ENCODE measurements at places on chromosomes 11 and 22. TPM values are rescaled to one million over a fixed set of nuclear protein-coding genes. Genes with fewer than 3 reads are reported as not detected.

The TRIM51 gene
- total RNA-seq, result not detected

The SMIM35 gene
- total RNA-seq, result not detected

The UPK3A gene
- total RNA-seq, result not detected

DNA sequence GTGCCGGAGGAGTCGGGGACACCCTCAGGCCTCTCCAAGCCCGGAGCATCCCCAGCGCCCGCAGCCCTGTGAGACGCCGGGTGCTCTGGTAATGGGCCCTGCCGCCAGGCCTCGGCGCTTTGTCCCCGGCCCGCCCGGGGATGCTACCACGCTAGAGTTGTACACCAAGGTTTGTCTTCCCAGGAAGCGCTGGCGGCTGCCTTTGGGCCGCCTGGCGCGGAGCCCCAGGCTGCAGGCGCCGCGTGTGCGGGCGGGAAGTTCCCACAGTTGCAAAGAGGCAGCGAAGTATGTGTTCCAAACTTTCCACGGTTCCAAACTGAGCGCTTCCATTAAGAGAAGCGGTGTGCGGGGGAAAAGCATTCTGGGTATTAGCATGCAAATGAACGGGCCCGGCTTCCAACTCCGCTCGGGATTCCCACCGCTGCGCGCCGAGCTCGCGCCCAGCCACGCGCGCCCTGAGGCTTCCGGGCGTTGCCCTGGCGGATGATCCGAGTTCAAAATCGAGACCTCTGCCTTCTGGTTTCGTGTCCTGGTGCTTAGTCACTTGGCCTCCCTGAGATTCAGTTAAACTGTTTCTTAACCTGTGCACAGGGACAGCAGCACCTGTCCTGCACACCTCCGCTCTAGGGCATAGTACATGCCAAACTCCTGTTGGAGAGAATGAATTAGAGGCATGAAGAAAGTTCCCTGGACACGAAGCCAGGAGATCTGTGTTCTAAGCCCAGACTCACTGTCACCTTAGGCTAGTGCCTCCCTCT, 1.3 kb upstream of the PATZ1 start:
- H3K4me1 ChIP-seq, result peaks cover 36% of the 10 kb centered on the region
- peak overlapping the region; percentile 92 for H3K27ac ChIP-seq
- H3K4me3 ChIP-seq, result peak overlapping the region; percentile 67
- no peaks in the 10 kb centered on the region for H3K27me3 ChIP-seq
- DNase-seq, result peak; percentile 68

GRCh38 chr22:23023294-23023693, 47.0 kb upstream of the GNAZ start:
- no peak for DNase-seq
- no peaks in the 10 kb centered on the region for H3K4me1 ChIP-seq
- no peak overlapping the region for H3K27ac ChIP-seq
- no peaks in the 10 kb centered on the region for H3K36me3 ChIP-seq
- no peaks in the 10 kb centered on the region for H3K27me3 ChIP-seq

DNA sequence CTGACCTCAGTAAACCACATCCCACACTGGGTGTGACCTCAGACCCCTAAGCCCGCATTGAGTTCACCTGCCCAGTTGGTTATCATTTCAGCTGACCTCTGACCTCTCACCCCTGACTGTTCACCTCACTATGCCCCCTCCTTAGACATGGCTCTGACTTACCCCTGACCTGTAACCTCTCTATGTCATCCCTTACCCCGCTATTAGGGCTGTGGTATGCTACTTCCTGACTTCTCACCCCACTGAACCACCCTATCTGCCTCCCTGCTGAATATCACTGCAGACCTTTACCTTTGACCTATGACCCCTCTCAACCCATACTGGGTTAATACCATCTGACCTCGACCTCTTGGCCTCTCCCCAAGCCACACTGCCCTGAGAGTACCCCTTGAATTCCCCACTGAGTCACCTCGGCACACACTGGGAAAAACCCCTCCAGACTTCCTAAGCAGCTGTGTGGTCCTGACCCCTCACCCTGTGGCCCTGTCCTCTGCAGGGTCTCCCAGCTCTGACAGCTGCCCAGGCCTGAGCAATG, 8.3 kb downstream of the PLCB3 start:
- no peak overlapping the region for H3K27ac ChIP-seq
- H3K36me3 ChIP-seq, result peaks cover 100% of the 10 kb centered on the region
- no peaks in the 10 kb centered on the region for H3K4me1 ChIP-seq
- no peak overlapping the region for H3K4me3 ChIP-seq
- no peak for DNase-seq
- no peaks in the 10 kb centered on the region for H3K27me3 ChIP-seq

- DNase-seq, result no peak
Measured at GRCh38 chr11:27171376-27171958, 130.9 kb downstream of the BBOX1 start.

DNA sequence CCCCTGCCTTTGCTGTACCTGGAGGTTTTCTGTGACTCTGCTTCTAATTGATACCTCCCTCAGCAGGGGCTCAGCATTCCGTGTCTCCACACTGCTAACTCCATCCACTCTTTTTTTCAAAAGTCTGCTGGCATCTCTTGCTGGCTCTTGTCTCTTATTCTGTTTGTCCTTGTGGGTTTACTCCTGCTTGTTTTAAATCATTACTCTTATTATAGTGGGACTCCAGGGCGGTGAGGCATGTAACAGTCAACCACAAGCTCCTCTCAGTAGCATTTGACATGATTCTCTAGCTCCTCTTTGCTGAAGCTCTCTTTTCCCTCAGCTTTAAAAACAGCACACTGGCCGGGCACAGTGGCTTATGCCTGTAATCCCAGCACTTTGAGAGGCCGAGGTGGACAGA, 260.2 kb upstream of the NARS2 start:
- no peak overlapping the region for H3K27ac ChIP-seq
- H3K4me3 ChIP-seq, result no peak overlapping the region
- no peak for DNase-seq
- no peaks in the 10 kb centered on the region for H3K27me3 ChIP-seq
- no peaks in the 10 kb centered on the region for H3K4me1 ChIP-seq

DNA sequence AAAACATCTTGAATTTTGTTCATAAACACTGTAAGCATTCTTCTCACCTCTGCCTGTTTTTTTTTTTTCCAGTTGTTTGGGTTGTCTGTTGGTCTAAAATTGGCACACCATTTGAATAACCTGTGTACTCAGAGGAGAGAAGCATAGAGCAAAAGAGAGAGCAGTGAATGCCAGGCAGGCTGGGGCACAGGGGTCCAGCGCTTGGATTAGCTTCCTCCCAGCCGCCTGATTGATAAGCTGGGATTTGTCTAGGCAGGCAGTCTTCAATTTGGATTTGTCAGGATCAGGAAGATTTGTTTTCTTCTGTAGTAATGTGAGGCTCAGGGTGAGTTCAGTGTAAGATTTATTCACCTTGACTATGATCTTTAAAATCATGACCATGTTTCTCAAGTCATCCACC, 59.0 kb downstream of the ARL14EP start:
- H3K4me1 ChIP-seq, result no peaks in the 10 kb centered on the region
- H3K36me3 ChIP-seq, result no peaks in the 10 kb centered on the region
- no peak overlapping the region for H3K4me3 ChIP-seq
- no peaks in the 10 kb centered on the region for H3K27me3 ChIP-seq

- no peak overlapping the region for H3K4me3 ChIP-seq
- no peak overlapping the region for H3K27ac ChIP-seq
- H3K4me1 ChIP-seq, result no peaks in the 10 kb centered on the region
- no peaks in the 10 kb centered on the region for H3K36me3 ChIP-seq
- DNase-seq, result no peak
Measured at GRCh38 chr11:89416961-89417360, 74.2 kb downstream of the NOX4 start.

- no peak overlapping the region for H3K27ac ChIP-seq
- peaks cover 15% of the 10 kb centered on the region for H3K4me1 ChIP-seq
- no peak overlapping the region for H3K4me3 ChIP-seq
- no peaks in the 10 kb centered on the region for H3K36me3 ChIP-seq
- no peak for DNase-seq
Measured at GRCh38 chr11:76248210-76248609, 41.9 kb upstream of the WNT11 start.

DNA sequence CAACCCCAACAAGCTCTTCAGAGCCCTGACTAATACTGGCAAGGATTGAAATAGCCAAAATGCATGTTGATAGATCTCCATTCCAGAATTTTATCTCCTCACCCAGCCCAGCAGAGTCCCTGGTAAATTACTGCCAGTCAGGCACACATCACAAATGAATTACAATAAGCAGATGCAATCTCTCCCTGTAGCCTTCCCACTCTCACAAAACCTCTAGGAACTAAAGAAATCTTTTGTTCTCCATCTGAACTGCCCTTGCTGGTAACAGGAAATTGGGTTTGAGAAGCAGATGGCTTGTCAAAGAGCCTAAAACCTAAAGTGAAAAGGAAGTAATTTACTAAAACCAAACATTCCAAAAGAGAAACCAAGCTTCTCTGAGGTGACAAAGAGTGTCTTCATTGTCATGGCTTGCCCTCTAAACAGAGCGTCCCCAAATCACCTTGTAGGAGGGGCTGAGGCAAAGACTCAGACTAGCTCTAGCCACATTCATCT, 59.5 kb downstream of the FAM168A start:
- no peak overlapping the region for H3K27ac ChIP-seq
- no peak for DNase-seq
- no peaks in the 10 kb centered on the region for H3K27me3 ChIP-seq
- H3K4me3 ChIP-seq, result no peak overlapping the region

- H3K27ac ChIP-seq, result no peak overlapping the region
- DNase-seq, result no peak
- H3K27me3 ChIP-seq, result peaks cover 5% of the 10 kb centered on the region
Measured at GRCh38 chr11:31366795-31367194, 2.7 kb downstream of the DCDC1 start.

GRCh38 chr11:75768909-75769771, 562 bp downstream of the DGAT2 start:
- no peak overlapping the region for H3K27ac ChIP-seq
- H3K4me1 ChIP-seq, result peaks cover 59% of the 10 kb centered on the region
- H3K4me3 ChIP-seq, result peak overlapping the region; percentile 45
- H3K27me3 ChIP-seq, result no peaks in the 10 kb centered on the region
- no peaks in the 10 kb centered on the region for H3K36me3 ChIP-seq

DNA sequence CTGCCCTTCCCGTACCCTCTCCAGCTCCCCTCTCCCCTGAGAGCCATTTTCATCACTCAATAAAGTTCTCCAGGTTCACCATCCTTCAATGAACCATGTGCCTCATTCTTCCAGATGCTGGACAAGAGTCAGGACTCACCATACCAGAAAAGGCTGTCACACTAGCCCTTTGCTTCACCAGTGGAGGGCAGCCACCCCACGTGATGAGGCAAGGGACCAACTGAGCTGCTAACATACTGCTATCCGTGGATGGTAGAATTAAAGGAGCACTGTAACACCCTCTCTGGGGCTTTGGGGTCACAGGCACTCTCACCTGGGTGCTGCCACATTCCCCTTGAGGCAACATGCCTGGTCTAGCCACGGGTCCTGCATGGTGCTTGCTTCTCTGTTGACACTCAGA, 13.1 kb upstream of the OR5I1 start:
- no peak overlapping the region for H3K4me3 ChIP-seq
- no peaks in the 10 kb centered on the region for H3K4me1 ChIP-seq
- DNase-seq, result no peak
- H3K27ac ChIP-seq, result no peak overlapping the region
- H3K36me3 ChIP-seq, result no peaks in the 10 kb centered on the region
- no peaks in the 10 kb centered on the region for H3K27me3 ChIP-seq

DNA sequence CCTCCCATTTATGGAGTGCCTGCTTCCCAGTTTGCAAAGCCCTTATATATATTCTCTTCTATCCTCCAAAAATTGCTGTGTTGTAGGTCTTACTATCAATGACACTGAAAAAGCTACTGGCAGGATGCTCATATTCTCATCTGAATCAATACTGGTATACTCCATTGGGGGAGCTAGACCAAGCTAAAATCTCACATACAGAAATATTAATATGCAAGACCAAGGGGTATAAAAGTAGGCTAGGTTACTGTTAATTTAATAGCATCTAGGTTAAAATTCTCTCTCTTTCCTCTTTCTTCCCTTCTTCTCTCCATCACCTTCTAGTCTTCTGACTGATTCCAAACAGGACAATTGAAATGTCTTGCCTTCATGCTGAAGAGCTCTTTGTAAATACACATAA, 17.1 kb upstream of the BDNF start:
- H3K27me3 ChIP-seq, result peaks cover 87% of the 10 kb centered on the region
- no peak overlapping the region for H3K27ac ChIP-seq
- peaks cover 13% of the 10 kb centered on the region for H3K4me1 ChIP-seq
- no peaks in the 10 kb centered on the region for H3K36me3 ChIP-seq

GRCh38 chr11:1732418-1733008, 17.9 kb downstream of the IFITM10 start:
- H3K27ac ChIP-seq, result no peak overlapping the region
- DNase-seq, result no peak
- no peaks in the 10 kb centered on the region for H3K36me3 ChIP-seq
- H3K4me1 ChIP-seq, result no peaks in the 10 kb centered on the region
- peaks cover 84% of the 10 kb centered on the region for H3K27me3 ChIP-seq

All from heart right ventricle (tissue), 16 donors.